SK-N-SH (cell line): ENCODE measurements at places on chromosomes 16 and 17.

GRCh38 chr16:89237733-89238132 is 20.2 kb downstream of the ZNF778 start:
- DNase-seq, result no peak

- no peak for DNase-seq
These were observed 63.5 kb downstream of the PRKCA start for GRCh38 chr17:66365903-66366302.

GRCh38 chr17:20302246-20302917 is 165.0 kb downstream of the LGALS9B start:
- DNase-seq, result no peak

DNA sequence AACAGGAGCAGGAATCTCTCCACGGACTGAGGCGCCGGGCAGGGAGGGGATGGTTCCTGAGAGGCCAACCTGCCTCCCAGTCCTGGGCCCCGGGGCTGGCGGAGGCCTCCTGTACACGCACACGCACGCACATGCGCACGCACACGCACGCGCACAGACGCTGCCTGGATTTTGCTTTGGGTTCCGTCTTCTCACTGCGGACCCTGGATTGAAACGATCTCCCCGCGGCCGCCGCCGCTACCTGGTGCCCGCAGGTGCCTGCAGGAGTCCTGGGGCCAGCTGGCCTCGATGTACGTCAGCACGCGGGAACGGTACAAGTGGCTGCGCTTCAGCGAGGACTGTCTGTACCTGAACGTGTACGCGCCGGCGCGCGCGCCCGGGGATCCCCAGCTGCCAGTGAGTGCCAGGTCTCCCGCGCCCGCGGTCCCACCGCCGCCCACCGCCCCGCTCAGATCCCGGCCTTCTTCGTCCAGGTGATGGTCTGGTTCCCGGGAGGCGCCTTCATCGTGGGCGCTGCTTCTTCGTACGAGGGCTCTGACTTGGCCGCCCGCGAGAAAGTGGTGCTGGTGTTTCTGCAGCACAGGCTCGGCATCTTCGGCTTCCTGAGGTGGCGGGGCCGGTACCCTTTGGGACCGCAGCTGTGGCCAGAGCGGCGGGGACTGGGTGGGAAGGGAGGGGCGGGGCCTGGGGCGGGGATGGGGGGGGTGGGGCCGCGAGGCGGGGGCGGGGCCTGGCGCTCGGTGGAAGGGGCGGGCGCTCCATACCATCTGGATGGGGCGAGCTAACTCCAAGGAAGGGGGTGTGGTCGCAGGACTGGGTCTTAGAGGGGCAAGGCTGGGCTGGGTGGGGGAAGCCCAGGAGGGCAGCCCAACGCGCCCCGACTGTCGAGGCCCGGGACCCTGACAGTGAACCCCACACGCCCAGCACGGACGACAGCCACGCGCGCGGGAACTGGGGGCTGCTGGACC is 12.3 kb downstream of the CES4A start:
- peak; percentile 97 for DNase-seq

- DNase-seq, result no peak
These were observed 1.2 kb downstream of the SNX20 start for GRCh38 chr16:50679676-50680555.

- DNase-seq, result no peak
These were observed 56.5 kb downstream of the KSR1 start for GRCh38 chr17:27512511-27513346.

DNA sequence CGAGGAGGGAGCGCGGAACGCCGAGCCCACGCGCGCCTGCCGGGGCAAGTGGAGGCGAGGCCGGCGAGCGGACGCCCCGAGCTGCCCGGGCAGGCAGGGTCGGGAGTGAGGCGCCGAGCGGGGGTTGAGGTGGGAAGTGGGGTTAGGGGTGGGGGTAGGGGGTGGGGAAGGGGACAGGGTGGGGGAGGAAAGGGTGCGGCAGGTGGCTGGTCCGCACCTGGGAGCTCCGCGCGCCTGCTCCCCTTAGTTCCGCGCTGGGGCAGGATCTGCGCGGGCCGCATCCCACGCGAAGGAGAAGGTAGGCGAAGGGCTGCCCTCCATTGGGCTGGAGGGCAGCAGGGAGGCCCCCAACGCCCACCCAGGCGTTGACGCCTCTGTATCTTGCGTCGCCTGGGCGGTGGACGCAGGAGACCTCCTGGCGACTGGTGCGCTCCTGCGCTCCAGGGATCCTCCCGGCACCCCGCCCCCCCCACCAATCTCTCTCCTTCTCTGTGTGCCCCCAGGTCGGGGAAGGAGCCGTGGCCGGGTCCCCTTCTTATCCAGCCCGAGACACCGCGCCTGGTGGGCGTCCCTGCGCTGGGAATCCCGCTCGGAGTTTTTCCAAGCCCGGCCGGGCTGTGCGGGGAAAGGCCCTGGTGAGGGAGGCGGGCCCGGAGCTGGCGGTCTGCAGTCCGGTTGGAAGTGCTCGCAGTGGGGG is 51.3 kb upstream of the AMZ2 start:
- DNase-seq, result no peak

DNA sequence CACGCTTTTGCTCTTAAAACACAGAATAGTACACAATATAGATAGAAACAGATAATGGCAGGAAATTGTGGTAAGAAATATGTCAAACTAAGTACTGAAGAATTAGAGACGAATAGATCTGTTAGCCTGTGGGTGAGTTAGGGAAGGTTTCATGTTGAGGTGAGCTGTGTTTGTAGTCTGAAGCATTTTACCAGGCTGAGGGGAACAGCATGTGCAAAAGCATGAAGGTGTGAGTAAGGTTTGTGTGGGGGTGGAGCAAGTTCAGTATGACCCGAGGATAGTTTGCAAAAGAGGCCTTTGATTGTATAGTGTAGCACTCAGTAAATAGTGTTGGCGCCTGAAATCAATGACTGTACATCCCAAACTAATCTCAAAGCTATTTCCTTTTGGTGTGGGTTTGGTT is 13.8 kb downstream of the IGSF6 start:
- DNase-seq, result no peak

DNA sequence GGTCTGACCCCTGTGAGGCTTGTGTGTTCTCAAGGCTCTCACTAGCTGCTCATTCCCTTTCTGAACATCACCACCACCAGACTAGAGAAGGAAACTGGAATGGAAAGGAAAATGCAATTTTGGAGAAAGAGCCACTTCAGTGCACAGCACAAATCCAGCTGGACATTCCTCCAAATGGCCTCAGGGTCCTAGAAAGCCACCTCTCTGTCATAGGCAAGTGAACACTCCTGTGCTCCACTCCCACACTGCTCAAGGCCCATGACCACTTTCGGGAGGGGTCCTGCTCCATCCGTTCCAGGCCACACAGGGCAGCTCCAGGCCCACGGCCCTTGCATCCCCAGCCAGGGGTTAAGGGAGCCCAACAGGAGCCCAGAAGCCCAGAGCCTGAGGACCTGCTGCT is 2.6 kb downstream of the LRRC75A start:
- no peak for DNase-seq

GRCh38 chr17:27946513-27946912 is 53.3 kb upstream of the LYRM9 start:
- no peak for DNase-seq

GRCh38 chr16:13245713-13246377 is 344.4 kb downstream of the SHISA9 start:
- DNase-seq, result no peak

DNA sequence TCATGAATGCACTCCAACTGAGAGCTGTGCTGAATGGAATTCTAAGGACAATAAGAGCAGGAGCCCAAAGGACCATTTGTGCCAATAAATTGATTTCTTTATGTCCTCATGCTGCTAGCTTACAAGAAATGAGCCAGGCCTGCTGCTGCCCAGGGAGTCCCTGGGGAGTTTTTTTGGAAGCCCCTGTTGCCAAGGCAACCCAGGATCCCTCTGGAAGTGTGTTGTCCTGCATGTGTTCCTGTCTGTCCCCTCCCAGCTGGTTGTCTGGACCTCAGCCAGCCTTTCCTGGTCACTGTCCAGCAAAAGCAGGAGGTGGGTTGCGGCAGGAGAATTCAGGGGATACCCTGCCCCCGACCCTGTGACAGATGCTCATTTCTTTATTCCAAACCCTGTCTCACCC is 51.0 kb upstream of the GPRC5B start:
- DNase-seq, result peak; percentile 49

- DNase-seq, result peak; percentile 55
These were observed at the start of gene CENPT for GRCh38 chr16:67847064-67847861. Gene CENPT (minus strand): TSS chr16:67847693. CDS start chr16:67833859, 13,834 bp downstream.

DNA sequence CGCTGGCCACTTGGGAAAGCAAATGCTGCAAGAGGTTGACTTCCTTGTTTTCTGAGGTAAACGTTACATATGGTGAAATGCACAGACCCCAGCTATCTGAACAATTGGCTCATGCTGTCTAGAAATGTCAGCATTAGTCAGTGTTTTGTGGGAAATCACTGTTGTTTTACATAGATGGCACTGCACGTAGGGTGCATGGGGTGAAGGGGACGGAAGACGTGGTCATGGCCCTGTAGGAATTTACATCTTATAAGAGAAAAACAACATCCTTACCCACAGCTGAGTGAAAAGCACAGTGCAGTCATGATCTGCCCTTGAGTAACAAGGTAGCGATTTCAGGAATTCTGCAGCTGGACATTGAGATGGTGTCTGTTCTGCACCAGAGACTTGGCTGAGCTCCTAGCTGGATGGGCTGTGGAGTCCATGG is 15.2 kb downstream of the RPTOR start:
- DNase-seq, result no peak
